Activated CD4-positive, CD25-positive, alpha-beta regulatory T cell treated with anti-CD3 and anti-CD28 coated beads, Interleukin-2, amount 50 U/mL, for 72 hours (primary cell): ENCODE measurements at places on chromosomes 13 and 19.

GRCh38 chr13:30142486-30143211 is 164.7 kb downstream of the KATNAL1 start:
- no peak for DNase-seq

GRCh38 chr19:51572410-51572809 is 1.3 kb downstream of the ZNF175 start:
- no peak for DNase-seq

GRCh38 chr19:2233601-2234280 is 2.4 kb downstream of the PLEKHJ1 start:
- no peak for DNase-seq

DNA sequence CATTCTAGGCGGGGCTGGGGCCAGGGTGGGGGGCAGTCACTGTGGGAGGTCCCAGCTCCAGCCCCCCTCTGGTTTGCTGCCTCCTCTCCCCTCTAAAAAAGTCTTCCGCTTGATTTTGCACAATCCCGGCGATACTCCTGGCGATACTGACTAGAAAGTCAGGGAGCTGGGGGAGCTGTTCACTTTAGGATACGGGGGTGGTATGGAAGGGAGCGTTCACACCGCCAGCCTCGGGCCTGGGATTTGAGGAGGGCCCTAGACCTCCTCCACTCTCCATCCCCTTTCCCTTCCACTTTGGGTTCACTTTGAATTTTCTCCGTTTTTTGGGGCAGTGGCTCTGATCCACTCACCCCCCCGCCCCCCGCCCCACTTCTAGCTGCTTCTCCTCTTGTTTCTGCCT is 35.0 kb downstream of the KEAP1 start:
- DNase-seq = no peak

GRCh38 chr13:99320693-99321481 is 13.7 kb upstream of the GPR183 start:
- no peak for DNase-seq

DNA sequence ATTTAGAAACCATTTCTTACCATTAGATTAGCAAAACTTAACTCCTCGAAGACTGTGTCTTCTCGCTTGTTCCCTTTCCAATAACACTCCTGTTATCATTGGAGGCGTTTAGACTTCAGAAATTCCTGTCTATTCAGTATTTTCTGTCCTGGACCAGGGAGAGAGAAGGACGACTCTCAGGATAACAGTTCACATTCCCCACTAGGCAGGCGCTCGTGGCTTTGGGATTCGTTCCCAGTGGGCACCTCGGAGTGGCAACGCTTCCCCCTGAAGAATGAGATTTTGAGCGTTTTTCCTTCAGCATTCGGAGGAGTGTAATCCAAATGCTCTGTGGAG is 429 bp upstream of the ZNF225 start:
- DNase-seq = no peak

- no peak for DNase-seq
Observed at GRCh38 chr13:97192166-97192565, 30.0 kb upstream of the MBNL2 start.

DNA sequence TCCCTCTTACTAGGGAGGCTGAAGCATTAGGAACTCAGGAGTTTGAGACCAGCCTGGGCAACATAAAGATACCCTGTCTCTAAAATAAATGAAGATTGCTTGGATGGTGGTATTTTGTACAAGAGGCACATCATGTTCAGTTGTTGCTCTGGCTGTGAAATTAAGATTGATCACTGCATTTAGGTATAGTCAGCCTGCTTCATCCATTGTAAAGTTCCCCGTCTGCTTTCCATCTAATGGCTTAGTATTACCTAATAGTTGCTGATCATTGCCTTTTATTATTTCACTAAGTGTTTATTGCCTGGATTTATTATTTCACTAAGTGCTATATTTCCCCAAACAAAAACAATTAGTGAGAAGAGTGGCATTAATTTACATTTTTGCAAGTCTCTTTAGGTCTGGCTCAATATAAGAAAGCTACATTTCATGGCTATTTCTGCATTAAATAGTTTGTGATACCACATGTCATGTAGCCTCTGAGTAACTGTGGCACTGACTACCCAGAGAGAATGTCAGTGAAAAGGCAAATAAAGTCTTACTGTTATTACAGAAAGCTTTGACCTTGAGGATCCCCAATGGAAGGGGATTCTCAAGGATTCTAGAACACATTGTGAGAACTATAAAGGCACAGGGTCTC is 45.0 kb upstream of the ZMYM5 start:
- DNase-seq = no peak

GRCh38 chr19:13417054-13417453 is 89.2 kb downstream of the CACNA1A start:
- no peak for DNase-seq

DNA sequence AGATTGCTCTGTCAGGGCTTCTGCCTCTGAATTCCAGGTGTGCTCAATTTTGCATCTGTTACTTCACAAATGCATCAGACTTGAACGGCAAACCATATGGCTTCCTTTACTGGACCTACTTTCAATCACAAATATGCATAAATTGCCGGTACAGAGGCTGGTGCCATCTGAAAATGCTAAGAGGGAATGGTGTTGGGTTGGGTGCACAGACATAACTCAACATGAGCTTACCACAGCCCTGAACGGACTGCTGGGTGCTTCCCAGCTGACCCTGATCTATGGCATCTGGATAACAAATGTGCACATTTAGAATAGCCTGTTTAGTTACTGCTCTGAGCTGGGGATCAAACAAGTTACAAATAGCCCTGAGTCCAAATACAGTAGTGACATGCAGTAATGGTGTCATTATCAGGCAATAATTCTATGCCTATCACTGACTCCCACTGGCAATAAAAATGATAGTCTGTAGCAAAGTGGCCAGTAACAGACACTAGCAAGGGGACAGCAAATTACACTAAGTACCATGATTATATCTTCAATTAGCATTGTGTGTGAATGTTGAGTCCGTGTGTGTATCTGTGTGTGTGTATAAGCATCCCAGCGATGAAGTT is 927.3 kb downstream of the DIAPH3 start:
- no peak for DNase-seq

DNA sequence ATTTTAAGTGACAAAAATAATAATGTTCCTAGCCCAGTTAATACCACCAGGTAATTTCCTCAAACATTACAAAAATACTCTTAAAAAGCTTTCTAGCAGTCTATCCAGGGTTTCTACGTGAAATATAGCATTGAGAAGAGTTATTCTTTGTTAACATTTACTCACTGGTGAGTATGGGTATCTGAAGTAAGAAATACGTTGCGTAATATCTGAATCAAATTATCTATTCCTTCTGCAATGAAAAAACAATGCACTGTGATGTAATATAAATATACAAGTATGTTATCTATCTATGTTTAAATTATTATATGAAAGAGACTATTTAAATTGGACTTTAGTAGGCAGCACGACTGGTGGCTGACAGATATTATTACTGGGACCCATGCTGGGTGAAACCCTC is 5.7 kb upstream of the IGFL2 start:
- DNase-seq = no peak

- no peak for DNase-seq
Observed at GRCh38 chr13:98981369-98982080, 3.7 kb upstream of the DOCK9 start.

- no peak for DNase-seq
Observed at GRCh38 chr13:38951525-38952313, 38.9 kb downstream of the STOML3 start.

- DNase-seq = no peak
Observed at GRCh38 chr13:60571571-60571970, 174.6 kb downstream of the TDRD3 start.

GRCh38 chr19:31408460-31409124 is 59.4 kb upstream of the TSHZ3 start:
- DNase-seq = no peak

DNA sequence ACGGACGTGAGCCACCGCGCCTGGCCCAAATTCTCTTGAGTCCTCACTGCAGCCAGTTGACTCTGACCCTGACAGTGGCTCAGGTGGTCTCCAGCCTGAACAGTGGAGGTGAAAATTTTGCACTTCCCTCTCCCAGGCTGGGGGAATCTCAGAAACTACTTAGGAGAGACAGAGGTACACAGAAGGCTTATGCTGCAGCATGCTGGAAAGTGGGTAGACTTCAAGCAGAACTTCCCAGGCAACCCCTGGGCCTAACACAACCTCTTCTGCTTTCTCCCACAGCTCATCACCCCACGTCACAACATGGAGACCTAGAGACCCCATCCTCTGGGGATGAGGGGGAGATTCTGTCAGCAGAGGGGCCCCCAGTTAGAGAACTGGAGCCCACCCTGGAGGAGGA is 14.4 kb downstream of the NCAN start:
- DNase-seq = no peak

GRCh38 chr13:112392719-112393118 is 16.6 kb downstream of the SPACA7 start:
- DNase-seq = no peak

DNA sequence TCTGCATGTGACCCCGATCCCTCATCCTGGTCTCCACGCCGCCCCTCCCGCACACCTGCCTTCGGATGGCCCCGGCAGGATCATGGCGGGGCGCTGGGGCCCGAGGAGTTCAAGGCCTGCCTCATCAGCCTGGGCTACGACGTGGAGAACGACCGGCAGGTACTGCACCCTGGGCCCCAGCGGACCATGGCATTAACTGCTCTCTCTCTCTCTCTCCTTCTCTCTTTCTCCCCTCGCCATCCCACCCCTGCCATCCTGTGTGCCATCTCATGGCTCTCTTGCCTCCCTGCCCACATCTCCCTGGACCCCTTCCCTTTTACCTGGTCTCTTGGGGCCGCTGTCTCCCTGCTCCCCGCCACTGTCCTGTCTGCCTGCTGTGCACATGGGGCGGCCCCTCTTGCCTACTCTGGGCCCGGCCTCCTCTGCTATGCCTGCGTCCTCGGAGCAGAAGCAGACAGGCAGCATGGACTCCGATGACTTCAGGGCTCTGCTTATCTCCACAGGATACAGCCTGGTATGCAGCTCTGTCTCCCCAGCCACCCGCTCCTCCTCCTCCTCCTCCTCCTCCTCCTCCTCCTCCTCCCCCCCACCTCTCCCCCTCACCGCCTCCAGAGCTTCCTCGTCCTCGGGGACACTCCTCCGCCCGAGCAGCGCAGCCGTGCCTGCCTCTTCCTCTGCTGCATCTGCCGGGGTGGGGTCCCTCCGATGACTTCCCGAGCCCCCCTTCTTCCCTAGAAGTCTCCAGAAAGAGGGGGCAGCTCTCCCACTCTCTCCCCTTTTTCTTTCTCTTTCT is 16.2 kb downstream of the CAPN12 start:
- DNase-seq = no peak

DNA sequence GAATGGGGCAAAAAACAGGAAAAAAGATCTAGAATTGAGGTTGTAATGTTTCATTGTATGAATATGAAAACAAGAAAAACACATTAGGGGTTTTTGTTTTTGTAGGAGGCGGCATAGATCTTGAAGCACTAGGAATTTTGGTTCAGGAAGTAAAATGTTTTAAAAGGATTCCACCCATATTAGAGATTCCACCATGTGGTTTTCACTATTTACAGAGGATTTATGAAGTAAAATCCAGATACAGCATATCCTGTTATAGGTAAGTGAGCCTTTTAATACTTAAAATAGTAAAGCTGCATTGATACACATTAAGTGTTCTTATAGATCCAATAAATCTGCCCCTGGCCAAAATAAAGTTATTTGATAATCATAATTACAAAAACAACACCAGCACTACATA is 61.4 kb downstream of the MICU2 start:
- no peak for DNase-seq

- no peak for DNase-seq
Observed at GRCh38 chr13:72390909-72391308, 336.5 kb downstream of the MZT1 start.

GRCh38 chr13:91722267-91722884 is 324.0 kb downstream of the GPC5 start:
- DNase-seq = no peak

GRCh38 chr13:21228738-21229137 is 52.3 kb downstream of the MRPL57 start:
- DNase-seq = no peak

DNA sequence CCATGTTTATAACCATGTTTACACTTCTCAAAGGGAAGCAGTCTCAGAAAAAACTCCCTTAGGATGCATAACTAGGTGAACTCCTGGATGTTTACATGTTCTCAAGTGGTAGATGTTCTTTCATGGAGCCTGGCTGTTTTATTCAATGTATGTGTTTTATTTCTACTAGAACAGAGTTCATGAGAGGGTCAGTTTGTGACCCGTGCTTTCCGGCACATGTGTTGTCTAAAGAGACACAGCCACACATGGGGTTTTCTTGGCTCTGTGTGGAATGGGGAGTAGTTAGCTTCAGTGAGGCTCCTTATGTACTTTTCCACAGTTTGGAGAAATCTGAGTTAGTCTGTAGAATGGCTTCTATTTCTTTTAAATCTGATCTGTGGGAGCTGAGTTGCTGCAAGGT is 60.9 kb downstream of the ATP8A2 start:
- DNase-seq = no peak

DNA sequence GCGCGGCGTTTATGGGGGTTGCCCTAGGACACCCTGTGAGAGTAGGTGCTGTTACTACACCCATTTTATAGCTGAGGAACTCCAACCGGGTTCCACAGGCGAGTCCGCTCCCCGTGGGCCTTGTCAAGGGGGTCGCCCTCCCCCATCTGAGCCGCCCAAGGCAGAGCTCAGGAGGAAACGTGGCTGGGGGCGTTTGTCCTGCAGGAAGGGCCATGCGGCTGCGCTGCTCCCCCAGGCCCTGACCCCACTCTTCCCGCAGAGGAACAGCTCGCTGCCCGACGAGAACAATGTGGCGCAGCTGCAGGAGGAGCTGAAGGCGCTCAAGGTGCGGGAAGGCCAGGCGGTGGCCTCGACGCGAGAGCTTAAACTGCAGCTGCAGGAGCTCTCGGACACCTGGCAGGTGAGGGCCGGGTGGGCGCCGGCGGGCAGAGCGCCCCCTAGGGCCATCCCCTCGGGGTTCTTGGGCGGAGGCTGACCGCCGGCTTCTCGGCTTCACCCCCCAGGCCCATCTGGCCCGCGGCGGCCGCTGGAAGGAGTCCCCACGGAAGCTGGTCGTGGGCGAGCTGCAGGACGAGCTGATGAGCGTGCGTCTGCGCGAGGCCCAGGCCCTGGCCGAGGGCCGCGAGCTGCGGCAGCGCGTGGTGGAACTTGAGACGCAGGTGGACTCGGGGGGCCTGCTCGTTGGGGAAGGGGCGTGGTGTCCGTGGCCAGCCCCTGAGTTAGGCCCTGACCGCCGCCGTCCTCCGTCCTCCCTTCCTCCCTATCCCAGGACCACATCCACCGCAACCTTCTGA is 12.4 kb downstream of the PRR36 start:
- DNase-seq = no peak

DNA sequence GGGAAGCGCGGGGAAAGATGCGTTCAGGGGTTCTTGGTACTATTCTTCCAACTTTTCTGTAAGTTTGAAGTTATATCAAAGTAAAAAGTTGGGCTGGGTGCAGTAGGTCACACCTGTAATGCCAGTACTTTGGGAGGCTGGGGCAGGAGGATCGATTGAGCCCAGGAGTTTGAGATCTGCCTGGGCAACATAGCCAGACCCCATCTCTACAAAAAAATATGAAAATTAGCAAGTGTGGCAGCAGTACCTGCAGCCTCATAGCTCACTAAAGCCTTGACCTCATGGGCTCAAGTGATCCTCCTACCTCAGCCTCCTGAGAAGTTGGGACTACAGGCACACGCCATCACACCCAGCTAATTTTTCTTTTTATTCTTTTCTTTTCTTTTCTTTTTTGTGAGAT is 12.4 kb upstream of the ZNF77 start:
- DNase-seq = no peak

- no peak for DNase-seq
Observed at GRCh38 chr13:39100996-39101738, 62.9 kb downstream of the NHLRC3 start.
